ENCODE measurements at places on chromosomes 7 and 10.
A peak's percentile ranks its signal among the peaks of the same experiment; 100 is the strongest.

DNA sequence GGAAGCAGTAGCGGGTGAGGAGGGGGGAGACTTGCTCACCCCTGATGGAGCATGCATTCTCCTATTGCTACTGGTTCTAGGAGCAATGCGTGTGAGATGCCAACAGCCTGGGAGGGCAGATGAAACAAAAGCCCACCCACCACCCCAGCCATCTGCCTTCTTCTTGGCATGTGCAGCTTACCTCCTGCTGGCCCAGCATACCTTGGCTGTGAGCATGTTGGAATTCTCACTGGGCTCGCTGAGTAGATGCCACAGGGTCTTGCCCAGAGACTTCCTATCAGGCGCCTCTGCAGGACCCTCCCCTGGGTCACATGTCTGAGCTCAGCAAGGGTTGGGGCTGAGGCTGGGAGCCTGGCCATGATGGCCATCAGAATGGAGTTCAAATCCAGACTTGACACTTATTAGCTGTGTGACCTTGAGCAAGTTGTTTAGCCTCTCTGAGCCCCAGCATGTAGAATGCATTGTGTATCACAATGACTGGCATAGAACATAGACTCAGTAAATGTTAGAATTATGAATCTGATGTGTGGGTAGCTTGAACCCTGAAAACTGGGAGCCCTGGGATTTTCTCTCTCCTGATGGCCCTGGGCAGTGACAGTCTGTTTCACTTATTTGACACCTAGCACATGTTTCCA, 38.2 kb downstream of the CDH23 start:
- DNase-seq, result no peak

GRCh38 chr10:55870186-55870585, 490.9 kb downstream of the ZWINT start:
- DNase-seq, result no peak

DNA sequence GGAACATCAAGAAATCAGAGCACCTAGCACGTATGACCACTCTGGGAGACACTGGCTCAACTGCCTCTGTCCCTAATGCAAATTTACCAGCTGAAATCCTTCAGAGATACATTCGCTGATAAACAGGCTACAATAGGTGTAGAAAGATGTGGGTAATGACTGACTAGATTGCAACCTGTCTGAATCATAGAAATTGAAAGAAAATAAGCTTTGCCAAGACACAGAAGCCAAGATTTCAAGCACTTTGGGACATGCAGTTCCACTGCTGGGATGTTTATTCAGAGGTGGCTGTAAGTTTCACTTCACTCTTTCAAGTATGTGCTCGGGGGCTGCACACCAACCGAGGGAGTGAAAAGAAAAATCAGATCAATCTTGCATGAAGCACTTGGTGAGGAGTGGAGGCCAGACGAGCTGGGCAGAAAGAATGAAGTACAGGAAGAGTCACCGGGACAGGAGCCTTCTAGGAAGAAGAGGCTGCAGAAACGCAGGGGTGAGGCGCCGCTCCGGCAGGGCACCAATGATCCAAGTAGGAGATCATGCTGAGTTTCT, 276.7 kb downstream of the PARD3 start:
- DNase-seq, result no peak

- DNase-seq, result no peak
Observed at GRCh38 chr10:120456143-120456625, 843 bp upstream of the PLPP4 start.

DNA sequence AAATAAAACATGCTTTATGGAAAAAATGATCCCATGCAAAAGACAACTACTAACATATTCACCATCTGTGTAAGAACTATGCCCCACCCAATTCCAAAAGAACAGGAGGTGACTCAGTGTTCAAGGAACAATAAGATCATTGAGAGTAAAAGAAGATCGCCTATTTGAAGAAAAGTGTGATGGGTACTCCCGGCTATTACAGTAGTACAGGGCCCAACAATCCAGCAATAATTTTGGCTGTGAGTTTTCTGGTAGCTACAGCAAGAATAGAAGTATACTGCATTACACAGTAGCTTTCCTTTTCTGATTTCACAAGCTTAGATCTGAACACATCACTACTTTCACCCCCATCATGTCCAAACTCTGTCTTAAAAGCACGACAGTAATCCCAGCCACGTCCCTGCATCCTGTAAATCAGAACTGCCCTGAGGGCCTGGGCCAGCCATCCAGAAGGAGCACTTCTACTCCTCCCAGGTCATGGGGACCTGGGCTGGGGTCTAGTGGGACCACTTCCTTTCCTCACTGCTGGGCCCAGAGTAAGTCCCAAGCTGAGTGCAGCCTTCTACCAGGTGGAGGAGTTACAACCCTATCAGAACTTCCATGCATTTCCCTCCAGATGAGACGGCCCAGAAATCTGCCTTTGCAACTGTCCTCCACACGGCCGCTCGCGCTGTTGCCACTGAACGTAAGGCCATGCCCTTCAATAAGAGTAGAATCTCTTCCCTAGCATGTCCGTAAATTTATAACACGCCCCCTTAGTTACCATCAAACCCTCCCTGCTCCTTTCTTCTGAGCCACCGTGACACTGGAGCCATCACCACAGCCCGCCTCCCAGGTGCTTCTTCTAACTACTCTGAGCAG, 7.9 kb downstream of the ESYT2 start:
- DNase-seq, result peak; percentile 93

- DNase-seq, result no peak
Observed at GRCh38 chr10:34834274-34834673, 19.2 kb upstream of the PARD3 start.

GRCh38 chr7:38195804-38196595, 18.0 kb downstream of the STARD3NL start:
- DNase-seq, result peak; percentile 66

GRCh38 chr7:122702872-122703510, at the start of gene RNF148:
Gene RNF148, minus strand, starts transcription at chr7:122702922. Its CDS starts 172 bp downstream, at chr7:122702750.
- no peak for DNase-seq

- DNase-seq, result no peak
Observed at GRCh38 chr10:11177926-11178471, 160.3 kb downstream of the CELF2 start.

- DNase-seq, result peak; percentile 93
Observed at GRCh38 chr10:126663328-126663727, 7.2 kb downstream of the C10orf90 start.

- peak; percentile 86 for DNase-seq
Observed at GRCh38 chr7:47651355-47652317, 69.7 kb upstream of the TNS3 start.

DNA sequence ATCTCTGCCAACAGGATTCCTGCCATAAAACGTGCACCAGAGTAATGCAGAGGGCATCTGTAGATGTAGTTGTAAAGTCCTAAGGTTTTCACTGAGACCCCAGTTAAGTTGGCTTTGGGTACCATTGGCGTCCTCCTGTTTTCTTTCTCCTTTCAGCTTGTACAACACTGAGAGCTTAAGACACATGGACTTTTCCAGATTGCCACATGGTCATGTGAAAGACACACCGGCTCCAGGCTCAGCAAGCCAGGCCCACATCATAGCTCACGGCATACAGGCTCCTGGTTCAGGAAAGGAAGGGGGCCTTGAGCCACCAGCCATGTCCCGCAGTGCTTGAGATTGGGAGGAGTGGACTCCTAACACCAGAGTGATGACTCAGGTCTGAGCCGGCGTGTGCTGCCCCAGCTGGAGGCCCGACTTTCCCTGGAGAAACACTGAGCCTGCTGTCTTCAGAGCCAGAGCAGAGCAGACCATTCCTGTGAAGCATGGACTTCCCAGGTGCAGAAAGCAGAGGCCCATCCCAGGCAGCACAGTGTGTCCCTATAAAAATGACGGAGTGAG, 252.7 kb downstream of the PRPF18 start:
- DNase-seq, result peak; percentile 94

GRCh38 chr7:29854257-29854938, 48.1 kb downstream of the WIPF3 start:
- peak; percentile 17 for DNase-seq

GRCh38 chr10:125038637-125039036, 96.7 kb downstream of the ZRANB1 start:
- no peak for DNase-seq

DNA sequence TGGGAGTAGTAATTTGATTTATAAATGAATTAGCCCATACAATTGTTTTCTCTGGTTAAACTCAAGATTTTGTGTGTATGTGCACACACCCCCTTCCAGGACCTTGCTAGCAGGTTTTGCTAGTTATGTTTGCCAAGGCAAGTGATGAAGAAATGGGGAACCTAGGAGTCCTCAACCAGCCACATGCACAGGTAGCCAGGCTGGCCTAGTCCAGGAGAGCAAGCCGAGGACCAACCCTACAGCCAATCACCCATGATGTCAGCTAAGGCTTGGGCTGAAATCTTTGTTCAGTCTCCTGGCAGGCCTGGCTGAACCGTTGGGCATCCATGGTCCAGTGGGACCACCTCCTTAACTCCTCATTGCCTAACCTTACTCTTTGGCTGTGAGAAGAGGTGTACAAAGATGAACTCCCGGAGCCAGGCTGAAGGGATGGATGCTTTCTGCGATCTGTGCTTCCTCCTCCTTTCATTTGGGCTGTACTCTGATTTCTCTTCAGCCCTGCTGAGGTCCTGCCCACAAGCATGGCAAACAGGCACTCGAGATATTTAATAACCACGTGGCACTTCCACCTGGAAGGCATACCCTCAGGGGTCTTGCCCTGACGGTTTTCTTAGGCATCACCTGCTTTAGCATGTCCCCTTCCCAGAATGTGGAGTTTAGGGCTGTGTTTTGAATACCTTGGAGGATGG, 22.1 kb downstream of the HNRNPA2B1 start:
- DNase-seq, result no peak

DNA sequence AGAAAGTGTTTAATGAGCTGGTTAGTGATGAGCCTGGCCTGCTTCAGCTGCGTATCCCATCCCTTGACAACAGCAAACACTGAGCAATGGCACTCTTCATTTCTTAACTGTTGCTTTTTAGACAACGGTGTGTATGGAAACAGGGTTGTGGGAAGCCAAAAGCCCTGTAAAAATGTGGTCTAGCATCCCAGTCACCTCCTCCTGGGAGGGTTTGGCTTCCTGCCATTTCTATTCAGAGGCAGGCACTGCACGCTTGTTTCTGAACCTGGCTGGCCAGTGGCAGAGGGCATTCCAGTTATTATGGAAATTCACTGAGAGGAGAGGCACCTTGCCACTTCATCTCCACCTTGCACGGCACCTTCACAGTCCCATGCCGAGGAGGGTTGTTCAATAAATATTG, 123.0 kb upstream of the ADARB2 start:
- DNase-seq, result peak; percentile 20

DNA sequence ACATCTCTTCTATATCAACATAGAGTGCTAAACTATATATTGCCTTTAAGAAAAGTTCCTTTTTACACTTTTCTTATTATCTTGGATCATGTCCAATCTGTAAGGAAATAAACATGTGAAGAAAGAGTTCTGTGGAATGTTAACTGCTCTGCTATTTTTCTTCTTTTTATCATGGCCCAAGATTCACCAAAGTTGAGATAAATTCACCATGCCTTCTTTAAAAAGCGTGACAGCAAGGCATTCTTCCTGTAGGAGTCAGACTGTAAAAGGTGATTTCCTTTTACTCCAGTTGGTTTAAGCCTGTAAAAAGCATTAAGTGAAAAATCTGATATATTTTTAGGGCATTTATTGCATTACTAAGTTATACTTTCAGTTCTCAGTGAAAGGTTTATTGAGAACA, 165.7 kb upstream of the FZD1 start:
- no peak for DNase-seq

DNA sequence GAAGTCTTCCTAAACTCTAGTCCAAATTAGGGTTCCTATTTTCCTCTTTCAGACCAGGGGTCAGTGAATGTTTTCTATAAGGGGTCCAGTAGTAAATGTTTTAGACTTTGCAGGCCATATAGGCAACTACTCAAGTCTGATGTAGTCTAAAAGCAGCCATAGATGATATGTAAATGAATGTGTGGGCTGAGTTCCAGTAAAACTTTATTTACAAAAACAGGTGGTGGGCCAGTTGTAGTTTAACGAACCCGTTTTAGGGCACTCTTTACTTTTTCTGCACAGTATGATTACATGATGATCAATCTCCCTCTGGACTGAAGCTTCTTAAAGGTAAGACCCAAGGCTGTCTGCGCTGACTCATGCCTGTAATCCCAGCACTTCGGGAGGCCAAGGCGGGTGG, 243.6 kb downstream of the CAMK1D start:
- DNase-seq, result no peak

DNA sequence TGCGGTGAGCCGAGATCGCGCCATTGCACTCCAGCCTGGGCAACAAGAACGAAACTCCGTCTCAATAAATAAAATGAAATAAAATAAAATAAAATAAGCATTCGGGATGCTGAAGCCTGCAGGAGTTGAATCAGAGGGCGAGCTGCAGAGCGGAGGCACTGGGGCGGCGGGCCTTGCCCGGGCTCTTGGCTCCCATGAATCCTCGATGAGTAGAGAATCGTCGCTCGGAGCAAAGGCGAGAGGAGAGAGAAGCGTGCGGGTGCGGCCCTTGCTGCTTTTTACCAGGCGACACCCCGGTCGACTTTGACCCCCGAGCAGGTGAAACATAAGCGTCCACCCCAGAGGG, 168.3 kb downstream of the UBE2H start:
- DNase-seq, result no peak

DNA sequence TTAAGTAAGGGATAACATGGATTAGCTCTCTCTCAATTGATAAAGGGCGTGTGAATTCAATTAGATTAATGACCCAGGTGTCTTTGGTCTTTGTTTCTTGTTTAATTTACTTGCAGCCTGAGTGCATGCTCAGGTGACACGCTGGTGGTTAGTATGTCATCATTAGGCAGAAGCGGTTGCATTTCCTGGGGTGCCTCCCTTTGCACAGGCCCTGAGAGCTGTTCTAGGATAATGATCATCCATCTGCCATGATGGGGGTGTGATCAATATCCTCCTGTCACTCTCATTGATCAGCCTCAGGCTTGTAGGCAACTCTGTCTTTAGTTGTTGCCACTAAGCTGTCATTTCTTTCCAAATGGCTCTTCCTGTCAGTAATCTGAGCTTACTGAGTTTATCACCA, 99.6 kb upstream of the NPS start:
- DNase-seq, result no peak

- DNase-seq, result peak; percentile 22
Observed at GRCh38 chr7:45259966-45260646, 102.5 kb downstream of the RAMP3 start.

- no peak for DNase-seq
Observed at GRCh38 chr10:71962901-71963300, 1.3 kb upstream of the CHST3 start.

- no peak for DNase-seq
Observed at GRCh38 chr10:78985973-78986818, 82.6 kb upstream of the ZMIZ1 start.

- DNase-seq, result peak; percentile 30
Observed at GRCh38 chr7:103658055-103659005, 212.3 kb upstream of the SLC26A5 start.

DNA sequence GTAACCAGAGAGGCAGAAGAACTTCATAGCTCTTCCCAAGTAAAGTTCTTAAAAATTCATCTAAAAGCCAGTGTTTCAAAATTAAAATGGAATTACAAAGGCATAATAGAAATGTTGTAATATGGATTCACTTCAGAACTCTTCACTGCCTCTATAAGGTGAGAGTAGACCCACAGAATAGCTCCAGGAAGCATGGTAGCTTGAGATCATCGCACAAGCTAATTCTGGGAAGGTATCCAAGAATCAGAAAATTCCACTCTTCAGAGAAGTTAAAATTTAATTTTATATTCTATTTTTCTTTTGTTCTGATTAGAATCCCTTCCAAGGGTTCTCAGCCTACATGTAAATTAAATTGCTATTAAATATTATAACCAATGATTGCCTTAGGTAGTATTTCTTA, 1.5 kb upstream of the DHX32 start:
- no peak for DNase-seq
